Dermis microvascular lymphatic vessel endothelial cell (primary cell): ENCODE measurements at places on chromosomes 5 and 9. TPM values are rescaled to one million over a fixed set of nuclear protein-coding genes. Genes with fewer than 3 reads are reported as not detected.

- DNase-seq = no peak
Observed at GRCh38 chr9:25935188-25935587, 256.9 kb upstream of the TUSC1 start.

DNA sequence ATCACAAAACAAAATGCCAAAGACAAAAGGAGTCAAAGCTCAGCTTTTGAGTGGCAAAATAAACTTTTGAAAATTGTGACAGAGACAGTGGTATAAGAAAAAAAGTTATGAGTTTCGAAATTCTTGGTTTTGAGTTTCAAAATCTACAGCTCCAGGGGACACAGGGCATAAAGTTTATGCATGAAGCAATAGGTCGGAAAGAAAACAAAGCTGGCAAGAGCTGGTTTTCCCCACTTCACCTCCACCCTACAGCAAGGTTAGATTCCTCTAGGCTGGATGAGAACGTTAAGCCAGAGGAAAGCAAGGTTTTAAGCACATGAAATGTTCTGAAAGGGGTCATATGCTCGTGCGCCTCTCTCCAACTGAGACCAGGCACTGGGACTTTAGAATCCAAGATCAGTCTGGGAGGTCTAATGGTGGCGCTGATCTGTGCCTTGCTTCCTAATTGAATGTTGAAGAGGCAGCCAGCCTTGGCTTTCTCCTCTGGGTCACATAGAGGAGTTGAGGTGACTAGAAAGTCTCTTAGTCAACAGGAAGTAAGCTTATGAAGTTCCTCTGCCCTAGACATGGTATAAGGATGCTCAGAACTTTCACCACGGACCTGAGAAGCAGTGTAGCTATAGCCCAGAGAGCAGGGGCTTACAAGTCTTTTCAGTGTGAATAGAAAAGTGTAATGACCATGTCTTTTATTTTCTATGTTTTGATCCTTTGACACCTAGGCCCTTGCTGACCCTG lies 167.7 kb upstream of the DMAC1 start:
- no peak for DNase-seq

DNA sequence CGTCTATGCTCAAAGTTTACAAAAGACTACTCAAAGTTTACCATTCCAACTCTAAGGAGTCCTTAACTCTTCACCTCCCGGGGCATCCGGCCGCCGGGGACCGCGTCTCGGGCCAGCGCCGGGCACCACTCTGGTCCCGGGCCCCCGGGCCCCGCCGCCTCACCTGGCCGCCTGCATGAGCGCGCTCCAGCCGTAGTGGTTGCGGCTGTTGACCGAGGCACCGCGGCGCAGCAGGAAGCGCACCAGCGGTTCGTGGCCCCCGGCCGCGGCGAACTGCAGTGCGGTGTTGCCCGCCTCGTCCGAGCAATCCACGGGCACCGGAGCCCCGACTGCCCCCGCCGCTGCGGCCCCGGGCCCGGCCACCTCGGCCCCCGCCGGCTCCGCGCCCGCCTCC lies 388 bp downstream of the ANKS6 start:
- peak; percentile 34 for DNase-seq

- no peak for DNase-seq
Observed at GRCh38 chr9:81558091-81558830, 131.1 kb downstream of the TLE1 start.

- no peak for DNase-seq
Observed at GRCh38 chr5:82599030-82599429, 320.9 kb upstream of the RPS23 start.

- no peak for DNase-seq
Observed at GRCh38 chr5:134581241-134581981, 51.2 kb downstream of the SAR1B start.

DNA sequence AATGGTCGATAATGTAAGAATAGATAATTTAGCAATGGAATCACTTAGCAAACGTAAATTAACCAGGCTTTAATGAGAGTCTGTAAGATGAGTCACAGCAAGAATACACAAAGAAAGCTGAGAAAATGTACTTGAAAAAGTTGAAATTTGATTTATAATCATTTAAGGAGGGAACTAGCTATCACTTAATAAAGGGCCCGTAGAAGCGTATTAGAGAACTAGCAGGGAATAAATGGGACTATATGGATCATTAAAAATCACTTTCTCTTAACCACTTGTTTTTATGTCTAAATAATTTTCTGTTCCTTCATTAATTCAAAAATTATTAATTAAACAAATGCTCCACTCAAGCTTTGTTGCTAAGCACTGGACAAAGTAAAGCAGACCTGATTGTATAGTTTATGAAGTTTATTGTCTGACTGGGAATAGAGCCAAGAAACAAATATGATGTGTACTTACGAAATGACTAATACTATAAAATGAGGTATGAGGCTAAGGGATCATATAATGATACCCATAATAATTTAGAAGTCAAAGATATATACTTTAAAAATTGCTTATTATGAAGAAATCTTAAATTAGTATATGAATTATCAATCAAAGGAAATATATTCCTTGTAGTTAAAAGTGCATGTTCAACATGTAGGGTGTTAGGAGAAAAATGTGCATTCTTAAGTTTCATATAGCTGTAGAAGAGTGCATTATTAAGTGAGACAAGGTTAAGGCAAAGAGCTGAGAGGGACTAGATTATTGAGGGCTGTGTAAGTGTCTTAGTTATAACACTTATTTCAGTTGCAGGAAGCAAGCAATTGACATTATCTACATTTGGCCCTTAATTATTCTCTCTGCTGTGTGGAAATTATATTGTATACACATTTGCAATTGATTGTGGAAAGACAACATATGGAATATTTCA lies 196.8 kb downstream of the PRDM9 start:
- no peak for DNase-seq

GRCh38 chr5:82720213-82721086 lies 356.7 kb downstream of the TMEM167A start:
- no peak for DNase-seq

DNA sequence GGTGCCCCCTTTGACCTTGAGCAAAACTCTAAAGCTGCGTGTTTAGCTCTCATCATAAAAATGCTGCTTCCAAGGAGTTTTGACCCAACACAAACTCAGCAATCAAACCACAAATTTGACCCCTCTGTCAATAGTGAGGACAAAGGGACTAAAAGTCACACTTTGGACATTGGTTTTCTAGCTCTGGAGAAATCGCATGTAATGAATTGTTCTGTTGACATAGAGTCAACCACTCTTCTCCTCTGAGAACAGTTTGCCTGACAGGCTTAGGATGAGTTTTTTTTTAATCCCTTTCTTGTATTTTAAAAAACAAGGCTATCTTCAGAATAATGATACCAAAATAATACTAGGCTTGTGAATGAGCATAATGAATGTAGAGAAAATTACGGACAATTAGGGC lies 61.1 kb upstream of the MAN2A1 start:
- no peak for DNase-seq

GRCh38 chr9:117018966-117019617 lies 332.0 kb downstream of the TRIM32 start:
- DNase-seq = no peak

DNA sequence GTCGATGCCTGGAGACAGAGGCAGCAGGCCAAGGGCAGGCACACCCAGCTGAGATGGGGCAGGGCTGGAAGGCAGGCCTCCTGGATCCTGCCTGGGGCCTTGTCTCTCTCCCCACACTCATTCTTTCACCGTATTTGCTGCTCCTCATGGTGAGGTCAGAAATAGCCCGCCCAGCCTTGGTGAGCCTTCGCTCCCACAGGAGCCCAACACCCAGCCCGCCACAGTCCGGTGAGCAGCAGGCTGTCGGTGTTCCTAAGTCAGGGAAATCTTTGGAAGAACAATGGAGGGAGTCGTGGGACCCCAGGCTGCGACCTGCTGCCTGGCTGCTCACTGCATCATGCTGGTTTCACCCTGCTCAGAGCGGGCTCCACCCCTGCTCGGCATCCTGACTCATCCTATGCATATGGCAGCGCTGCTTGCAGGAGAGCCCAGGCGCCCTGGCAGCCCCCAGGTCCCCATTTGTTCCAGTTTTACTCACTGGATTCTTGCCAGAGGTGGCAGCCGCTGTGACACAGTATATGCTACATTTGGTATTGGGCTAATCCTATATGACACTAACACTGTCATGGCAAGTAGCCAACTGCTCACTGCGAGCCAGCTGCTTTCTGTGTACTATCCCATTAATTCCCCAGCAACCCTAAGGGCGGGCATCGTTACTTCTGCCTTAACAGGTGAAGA lies 53.2 kb upstream of the NCS1 start:
- no peak for DNase-seq

DNA sequence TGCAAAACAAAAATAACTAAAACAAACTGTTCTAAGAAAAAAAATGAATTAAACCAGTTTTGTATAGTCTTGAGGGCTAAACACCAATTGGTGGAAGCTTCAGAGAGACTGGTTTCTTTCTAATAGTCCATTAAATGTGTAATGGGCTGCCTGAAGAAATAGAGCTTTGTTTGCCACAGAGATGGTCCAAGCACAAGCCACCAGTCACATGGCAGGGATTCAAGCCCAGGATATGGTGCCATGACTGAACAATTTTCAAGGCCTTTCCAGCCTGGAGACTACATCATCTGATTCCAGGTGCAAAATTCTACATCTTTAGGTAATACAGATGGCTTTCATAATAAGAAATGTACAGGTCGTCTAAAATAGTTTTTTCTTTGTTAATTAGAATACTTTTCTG lies 355.3 kb downstream of the NR2F1-AS1 start:
- no peak for DNase-seq

DNA sequence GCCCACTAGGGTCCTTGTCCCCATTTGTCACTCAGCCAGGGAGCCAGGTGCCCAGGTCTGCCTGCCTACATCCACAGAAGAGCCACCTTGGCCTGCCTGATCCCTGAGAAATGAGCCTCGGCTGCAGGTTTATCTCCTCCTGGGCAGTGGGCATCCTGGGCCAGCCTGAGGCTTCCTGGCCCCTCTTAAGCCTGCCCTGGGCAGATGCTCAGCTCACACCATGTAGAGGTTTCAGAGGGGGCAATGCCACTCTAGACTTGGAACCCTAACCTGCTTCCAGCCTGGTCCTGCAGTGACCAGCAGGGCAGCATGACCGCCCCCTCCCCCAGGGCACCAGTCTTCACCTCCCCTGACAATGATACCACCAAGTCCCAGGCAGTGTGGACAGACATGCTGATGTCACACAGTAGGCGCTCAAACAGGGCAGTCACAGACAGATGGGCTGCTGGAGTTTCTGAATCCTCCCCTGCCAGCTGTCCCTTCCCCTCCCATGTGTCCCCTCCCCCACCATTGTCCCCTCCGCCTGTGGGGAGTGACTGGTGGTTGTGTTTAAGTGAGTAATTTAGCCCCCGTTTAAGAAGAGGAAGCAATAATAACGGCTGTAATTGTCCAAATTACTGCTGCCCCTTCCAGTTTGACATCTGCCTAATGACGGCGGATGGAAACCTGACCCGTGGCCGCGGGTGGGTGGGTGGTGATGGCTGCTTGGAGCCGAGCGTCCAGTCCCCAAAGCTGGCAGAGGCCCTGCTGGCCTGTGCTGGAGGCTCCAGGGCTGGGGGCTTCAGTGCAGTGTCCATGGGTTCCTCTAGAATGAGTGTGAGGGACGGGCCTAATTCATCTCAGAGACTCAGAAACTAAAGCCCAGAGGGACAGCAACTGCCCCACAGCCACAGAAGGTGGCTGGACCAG lies 147.7 kb downstream of the BARX1 start:
- DNase-seq = no peak

Gene CDH9
- not detected in 2 replicates for total RNA-seq

Gene BRINP1
- 0.26 and 1.9 TPM in 2 replicates for total RNA-seq

Gene SLC6A7
- not detected in 2 replicates for total RNA-seq
